ENCODE measurements at places on chromosomes 2 and 18. TPM values are rescaled to one million over a fixed set of nuclear protein-coding genes. Genes with fewer than 3 reads are reported as not detected.

KLHL29 gene
- total RNA-seq = 4.4 TPM

IL1RL1 gene
- total RNA-seq = not detected

MARCHF7 gene
- total RNA-seq = 113 TPM

MDH1B gene
- 2.8 TPM for total RNA-seq

CYP27C1 gene
- 8.0 TPM for total RNA-seq

FOXD4L1 gene
- 0.48 TPM for total RNA-seq

DNA sequence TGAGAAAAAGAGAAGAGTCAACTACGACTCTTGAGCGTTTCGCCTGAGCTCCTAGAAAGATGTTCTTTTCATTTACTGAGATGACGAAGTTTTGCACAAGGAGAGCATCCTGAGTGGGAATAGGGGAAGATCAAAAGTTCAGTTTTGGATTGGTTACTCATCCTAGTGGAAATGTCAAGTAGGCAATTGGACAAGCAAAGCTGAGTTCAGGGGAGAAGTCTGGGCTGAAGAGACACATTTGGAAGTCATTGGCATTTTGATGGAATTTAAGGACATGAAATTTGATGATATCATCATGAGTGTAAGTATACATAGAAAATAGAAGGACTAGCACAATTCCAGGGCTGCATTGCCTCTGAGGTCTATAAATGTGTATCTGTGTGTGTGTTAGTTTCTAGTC lies 416.6 kb downstream of the RAD51AP2 start:
- H3K36me3 ChIP-seq = no peaks in the 10 kb centered on the region
- no peaks in the 10 kb centered on the region for H3K27me3 ChIP-seq
- H3K4me3 ChIP-seq = no peak overlapping the region
- H3K4me1 ChIP-seq = no peaks in the 10 kb centered on the region
- DNase-seq = no peak
- no peak overlapping the region for H3K27ac ChIP-seq

DNA sequence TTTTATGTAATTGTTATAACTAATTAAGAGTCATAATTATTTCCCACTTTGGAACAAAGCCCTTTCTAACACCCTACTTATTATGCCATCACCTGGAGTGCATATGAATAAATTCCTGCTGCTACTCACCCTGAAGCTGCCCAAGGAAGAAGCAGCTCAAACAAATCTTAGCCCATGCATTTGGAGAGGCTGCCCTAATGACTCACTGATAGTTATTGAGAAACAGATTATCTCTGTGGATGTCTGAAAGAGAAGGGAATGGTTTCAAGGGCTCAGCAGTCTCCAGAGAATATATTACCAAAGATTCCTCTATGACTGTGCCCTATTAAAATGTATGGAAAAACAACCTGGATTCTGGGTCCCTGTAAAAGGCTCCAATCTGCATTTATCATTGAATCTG lies 81.0 kb downstream of the GPR39 start:
- H3K27me3 ChIP-seq = no peaks in the 10 kb centered on the region
- no peak overlapping the region for H3K27ac ChIP-seq
- no peaks in the 10 kb centered on the region for H3K36me3 ChIP-seq
- DNase-seq = no peak
- no peaks in the 10 kb centered on the region for H3K4me1 ChIP-seq
- H3K4me3 ChIP-seq = no peak overlapping the region

GRCh38 chr2:31440764-31441163 lies 26.2 kb upstream of the XDH start:
- H3K27ac ChIP-seq = no peak overlapping the region
- H3K4me1 ChIP-seq = no peaks in the 10 kb centered on the region
- peaks cover 4% of the 10 kb centered on the region for H3K36me3 ChIP-seq
- no peak for DNase-seq
- H3K27me3 ChIP-seq = no peaks in the 10 kb centered on the region

- H3K27ac ChIP-seq = peak overlapping the region; percentile 96
- peaks cover 14% of the 10 kb centered on the region for H3K4me1 ChIP-seq
- H3K4me3 ChIP-seq = peak overlapping the region; percentile 90
- H3K36me3 ChIP-seq = no peaks in the 10 kb centered on the region
These were observed 984 bp downstream of the CCDC88A start for GRCh38 chr2:55418512-55419232.

GRCh38 chr2:172999641-173000386 lies 75.8 kb upstream of the MAP3K20 start:
- no peak for DNase-seq
- H3K4me1 ChIP-seq = peaks cover 22% of the 10 kb centered on the region
- H3K36me3 ChIP-seq = peaks cover 13% of the 10 kb centered on the region
- no peaks in the 10 kb centered on the region for H3K27me3 ChIP-seq
- H3K27ac ChIP-seq = no peak overlapping the region
- H3K4me3 ChIP-seq = no peak overlapping the region

- no peaks in the 10 kb centered on the region for H3K36me3 ChIP-seq
- no peak overlapping the region for H3K27ac ChIP-seq
- no peaks in the 10 kb centered on the region for H3K4me1 ChIP-seq
- no peak for DNase-seq
- peaks cover 10% of the 10 kb centered on the region for H3K27me3 ChIP-seq
These were observed 11.4 kb upstream of the ALPI start for GRCh38 chr2:232444409-232445148.

DNA sequence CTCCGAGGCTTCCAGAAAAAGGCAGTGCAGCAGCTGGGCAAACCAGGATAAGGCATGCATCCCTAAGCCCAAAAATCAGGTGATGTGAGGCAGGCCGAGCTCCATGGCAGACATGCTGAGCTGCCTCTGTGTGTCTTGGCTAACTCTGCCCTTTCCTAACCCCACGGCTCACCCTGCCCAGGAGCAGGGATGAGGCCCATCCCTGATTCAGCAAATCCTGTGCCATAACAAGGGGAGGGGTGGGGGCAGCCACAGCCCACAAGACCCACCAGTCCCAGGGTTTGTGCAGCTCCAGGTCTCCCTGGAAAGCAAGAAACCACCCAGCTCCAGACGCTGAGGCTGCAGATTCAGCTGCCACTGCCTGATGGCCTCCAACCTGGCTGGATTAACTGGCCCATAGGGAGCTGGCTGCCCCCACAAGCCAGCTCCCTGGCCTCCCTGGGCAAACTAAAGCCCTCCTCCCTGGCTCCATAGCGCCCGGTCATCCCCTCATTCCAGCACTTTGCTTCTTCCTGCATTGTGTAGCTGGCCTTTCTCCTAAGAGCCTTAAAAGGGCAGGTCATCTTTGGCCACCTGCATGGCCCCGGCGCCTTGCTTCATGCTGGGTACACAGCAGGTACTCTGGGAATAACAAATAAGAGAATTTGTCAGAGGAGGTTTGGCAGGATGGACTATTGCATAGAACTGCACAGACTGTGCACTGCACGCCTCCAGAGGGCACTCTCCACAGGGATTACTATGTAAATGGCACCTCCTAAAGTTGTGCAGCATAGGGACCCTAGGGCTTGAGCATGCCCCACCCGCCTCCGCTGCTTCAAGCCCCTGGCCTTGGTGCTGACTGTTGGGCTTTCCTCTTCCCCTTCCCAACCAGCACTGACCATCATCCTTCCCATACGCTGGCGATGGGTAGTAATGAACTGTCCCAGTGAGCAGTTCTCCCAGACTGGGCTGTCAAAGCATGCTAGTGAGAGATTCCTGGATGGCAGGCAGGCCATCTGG lies 10.7 kb downstream of the STEAP3 start:
- DNase-seq = peak; percentile 59
- H3K36me3 ChIP-seq = no peaks in the 10 kb centered on the region
- H3K4me3 ChIP-seq = no peak overlapping the region

- H3K4me3 ChIP-seq = no peak overlapping the region
- no peak overlapping the region for H3K27ac ChIP-seq
- DNase-seq = no peak
- no peaks in the 10 kb centered on the region for H3K27me3 ChIP-seq
- H3K36me3 ChIP-seq = no peaks in the 10 kb centered on the region
- H3K4me1 ChIP-seq = no peaks in the 10 kb centered on the region
These were observed 47.3 kb downstream of the RFTN2 start for GRCh38 chr2:197628043-197628500.

DNA sequence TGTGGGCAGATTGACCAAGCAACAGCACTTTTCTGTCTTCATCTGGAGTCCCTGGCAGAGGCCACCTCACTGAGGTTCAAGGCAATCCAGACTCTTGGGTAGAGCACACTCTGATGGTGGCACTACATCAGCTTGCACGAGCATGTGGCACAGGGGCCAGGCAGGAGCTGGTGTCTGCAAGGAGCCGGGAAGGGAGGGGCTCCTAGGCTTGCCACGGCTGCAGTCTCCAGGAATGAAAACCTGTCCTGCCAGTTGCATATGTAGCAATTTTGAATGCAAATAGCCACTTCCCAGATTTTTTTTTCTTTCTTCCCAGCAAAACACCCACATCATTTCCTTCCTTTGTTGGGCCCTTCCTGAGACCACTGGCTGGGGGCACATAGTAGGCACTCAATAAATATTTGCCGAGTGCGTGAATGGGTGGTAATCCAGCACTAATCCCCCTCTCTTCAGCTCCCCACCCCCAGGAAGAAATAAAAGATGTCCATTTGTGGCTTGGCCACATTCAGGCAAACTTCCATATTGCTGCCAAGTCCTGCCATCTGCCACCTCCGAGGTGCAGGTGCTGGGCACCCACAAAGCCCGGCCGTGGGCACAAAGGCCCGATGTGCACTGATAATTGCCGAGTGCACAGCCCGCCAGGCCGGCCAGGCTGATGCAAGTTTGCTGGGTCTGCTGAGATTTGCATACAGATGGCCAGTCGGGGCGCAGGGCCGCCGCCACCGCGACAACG lies 72.4 kb downstream of the MYCN start:
- DNase-seq = no peak
- peak overlapping the region; percentile 68 for H3K27ac ChIP-seq
- peak overlapping the region; percentile 14 for H3K4me3 ChIP-seq
- H3K36me3 ChIP-seq = no peaks in the 10 kb centered on the region

GRCh38 chr2:219836647-219837177 lies 209.3 kb downstream of the SLC4A3 start:
- no peak overlapping the region for H3K27ac ChIP-seq
- no peak overlapping the region for H3K4me3 ChIP-seq
- no peak for DNase-seq
- H3K27me3 ChIP-seq = no peaks in the 10 kb centered on the region

GRCh38 chr2:47056374-47056773 lies 98.7 kb downstream of the STPG4 start:
- H3K27me3 ChIP-seq = no peaks in the 10 kb centered on the region
- DNase-seq = no peak
- H3K27ac ChIP-seq = no peak overlapping the region
- H3K4me1 ChIP-seq = no peaks in the 10 kb centered on the region

- H3K27ac ChIP-seq = peak overlapping the region; percentile 24
- peaks cover 26% of the 10 kb centered on the region for H3K4me1 ChIP-seq
- DNase-seq = no peak
These were observed 942.2 kb downstream of the CNTNAP5 start for GRCh38 chr2:124967325-124967724.

GRCh38 chr2:150630587-150631235 lies 143.2 kb upstream of the RND3 start:
- no peak for DNase-seq
- no peak overlapping the region for H3K4me3 ChIP-seq
- H3K36me3 ChIP-seq = no peaks in the 10 kb centered on the region
- H3K27me3 ChIP-seq = no peaks in the 10 kb centered on the region
- H3K4me1 ChIP-seq = peaks cover 1% of the 10 kb centered on the region
- no peak overlapping the region for H3K27ac ChIP-seq

DNA sequence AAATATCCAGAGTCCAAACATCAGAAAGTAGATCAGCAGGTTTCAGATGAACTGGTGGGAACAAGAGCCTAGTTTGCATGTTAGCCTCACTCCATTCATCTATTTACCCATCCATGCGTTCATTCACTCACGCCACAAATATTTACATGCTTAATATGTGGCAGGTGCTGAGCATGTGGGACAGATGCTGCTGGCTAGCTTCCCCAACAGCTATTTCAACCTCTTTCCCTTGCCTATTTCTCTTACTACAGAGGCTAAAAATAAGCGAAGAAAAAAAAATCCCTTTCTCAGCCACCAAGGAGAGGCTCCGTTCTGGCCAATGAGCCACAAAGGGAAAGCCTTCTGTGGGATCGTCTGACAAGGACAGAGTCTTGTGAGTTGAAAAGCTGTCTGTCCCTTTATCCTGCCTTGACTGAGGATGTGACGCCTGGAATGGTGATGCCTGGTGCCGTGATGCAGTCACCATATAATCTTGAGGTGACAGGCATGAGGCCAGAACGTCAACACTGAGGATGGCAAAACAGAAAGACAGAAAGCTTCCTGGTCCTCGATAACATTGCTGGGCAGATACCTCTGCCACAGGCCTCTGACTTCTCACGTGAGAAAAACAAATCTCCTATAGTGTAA lies 78.2 kb downstream of the KCTD1 start:
- H3K4me1 ChIP-seq = peaks cover 4% of the 10 kb centered on the region
- no peak for DNase-seq
- H3K4me3 ChIP-seq = no peak overlapping the region
- H3K27ac ChIP-seq = peak overlapping the region; percentile 92

- DNase-seq = no peak
- peaks cover 24% of the 10 kb centered on the region for H3K27me3 ChIP-seq
- H3K4me1 ChIP-seq = no peaks in the 10 kb centered on the region
- H3K4me3 ChIP-seq = no peak overlapping the region
- H3K27ac ChIP-seq = no peak overlapping the region
- H3K36me3 ChIP-seq = no peaks in the 10 kb centered on the region
These were observed 71.5 kb downstream of the PTGR3 start for GRCh38 chr18:75137346-75137877.

- no peaks in the 10 kb centered on the region for H3K27me3 ChIP-seq
- H3K4me3 ChIP-seq = no peak overlapping the region
- DNase-seq = no peak
- peaks cover 11% of the 10 kb centered on the region for H3K4me1 ChIP-seq
- no peaks in the 10 kb centered on the region for H3K36me3 ChIP-seq
These were observed 4.9 kb upstream of the AGFG1 start for GRCh38 chr2:227466887-227467600.

DNA sequence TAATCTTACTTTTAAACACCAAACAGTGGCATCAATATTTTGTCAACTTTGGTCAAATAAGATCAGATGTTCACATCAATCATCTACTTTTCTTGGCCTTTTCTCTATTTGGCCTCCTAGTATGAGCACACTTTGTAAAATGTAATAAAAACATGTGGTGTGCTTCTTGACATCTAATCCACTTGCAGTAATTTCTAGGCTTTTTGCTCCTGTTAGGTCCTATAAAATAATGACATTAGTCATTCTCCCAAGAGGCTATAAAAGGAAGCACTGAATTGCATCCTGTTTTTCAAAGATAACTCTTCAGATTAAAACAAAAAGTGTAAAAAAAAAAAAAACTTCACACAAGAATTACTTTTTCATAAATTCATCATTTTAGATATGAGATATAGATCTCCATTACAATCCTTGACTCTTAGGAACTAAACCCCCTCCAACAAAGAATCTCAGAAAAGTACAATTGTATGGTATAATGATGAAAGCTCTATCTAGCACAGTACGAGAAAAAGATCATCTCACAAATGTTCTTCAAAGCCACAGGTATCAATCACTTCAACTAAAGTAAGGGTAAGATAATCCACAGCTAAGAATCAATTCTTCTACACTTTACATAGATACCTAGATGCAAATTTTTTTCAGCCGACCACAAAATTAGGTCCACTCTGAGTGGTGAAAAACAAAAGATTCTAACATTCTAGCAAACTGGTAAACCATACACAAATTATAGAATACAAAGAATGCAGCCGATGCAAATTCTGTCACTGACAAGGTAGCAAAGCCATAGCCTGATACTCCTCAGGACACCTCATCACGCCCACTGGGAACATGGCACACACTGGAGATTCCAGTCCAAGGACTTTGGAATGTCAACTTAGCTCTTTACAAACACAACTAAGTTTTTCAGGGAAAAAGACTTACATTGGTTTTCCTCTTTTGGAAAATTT lies 2.7 kb downstream of the BCL2 start:
- no peak for DNase-seq
- H3K27me3 ChIP-seq = peaks cover 37% of the 10 kb centered on the region
- peak overlapping the region; percentile 74 for H3K4me3 ChIP-seq
- H3K27ac ChIP-seq = no peak overlapping the region
- peaks cover 18% of the 10 kb centered on the region for H3K4me1 ChIP-seq
- H3K36me3 ChIP-seq = no peaks in the 10 kb centered on the region
